ENCODE measurements at places on chromosomes 7 and 10. TPM values are rescaled to one million over a fixed set of nuclear protein-coding genes. Genes with fewer than 3 reads are reported as not detected.
A peak's percentile ranks its signal among the peaks of the same experiment; 100 is the strongest.

The HOXA3 gene
- total RNA-seq = 19.7 TPM

The SPOCK2 gene
- total RNA-seq = 15.3 TPM

The ADRB1 gene
- not detected for total RNA-seq

The RAB19 gene
- total RNA-seq = not detected

- peak; percentile 90 for ATAC-seq
Observed at GRCh38 chr7:112147793-112148361, 58.3 kb downstream of the DOCK4 start.

DNA sequence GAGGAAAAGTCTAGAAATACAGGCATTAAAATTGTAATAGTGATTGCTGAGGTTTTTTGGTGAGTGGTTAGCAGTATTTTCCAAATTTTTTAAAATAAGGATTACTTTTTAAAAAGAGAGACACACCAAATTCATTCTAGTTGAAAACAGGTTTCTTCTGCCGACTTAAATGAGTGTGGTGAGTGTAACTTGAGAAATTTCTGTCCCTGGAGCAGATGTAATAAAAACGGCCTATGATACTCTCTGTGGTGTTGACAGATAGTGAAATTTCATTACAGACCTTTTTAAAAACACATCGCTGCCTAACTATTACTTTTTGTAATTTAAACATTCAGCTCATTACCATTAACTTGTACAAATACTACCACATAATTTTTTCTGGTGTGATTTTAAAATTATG is 90.1 kb downstream of the CYP51A1 start:
- no peak for ATAC-seq

GRCh38 chr7:107501593-107501992 is 31.7 kb downstream of the GPR22 start:
- no peak for ATAC-seq

GRCh38 chr10:123906296-123906695 is 14.7 kb upstream of the CPXM2 start:
- ATAC-seq = no peak

DNA sequence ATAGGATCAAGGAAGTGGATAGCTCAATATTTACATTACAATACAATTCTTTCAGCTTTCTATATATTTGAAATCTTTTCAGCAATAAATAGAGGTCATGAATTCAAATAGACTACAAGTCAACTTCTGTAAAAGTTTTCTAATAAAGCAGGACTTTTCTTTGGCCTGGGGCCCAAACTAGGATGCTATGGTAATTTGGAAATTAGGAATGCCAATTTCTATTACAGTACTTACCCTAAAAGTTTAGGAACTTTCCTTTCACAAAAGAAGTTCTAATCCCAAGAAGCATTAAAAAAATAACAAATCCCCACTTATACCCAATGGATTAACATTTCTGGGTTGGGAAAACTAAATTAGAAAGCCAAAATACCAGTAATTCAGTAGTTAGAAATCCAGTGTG is 40.5 kb downstream of the SLC39A12 start:
- ATAC-seq = no peak

DNA sequence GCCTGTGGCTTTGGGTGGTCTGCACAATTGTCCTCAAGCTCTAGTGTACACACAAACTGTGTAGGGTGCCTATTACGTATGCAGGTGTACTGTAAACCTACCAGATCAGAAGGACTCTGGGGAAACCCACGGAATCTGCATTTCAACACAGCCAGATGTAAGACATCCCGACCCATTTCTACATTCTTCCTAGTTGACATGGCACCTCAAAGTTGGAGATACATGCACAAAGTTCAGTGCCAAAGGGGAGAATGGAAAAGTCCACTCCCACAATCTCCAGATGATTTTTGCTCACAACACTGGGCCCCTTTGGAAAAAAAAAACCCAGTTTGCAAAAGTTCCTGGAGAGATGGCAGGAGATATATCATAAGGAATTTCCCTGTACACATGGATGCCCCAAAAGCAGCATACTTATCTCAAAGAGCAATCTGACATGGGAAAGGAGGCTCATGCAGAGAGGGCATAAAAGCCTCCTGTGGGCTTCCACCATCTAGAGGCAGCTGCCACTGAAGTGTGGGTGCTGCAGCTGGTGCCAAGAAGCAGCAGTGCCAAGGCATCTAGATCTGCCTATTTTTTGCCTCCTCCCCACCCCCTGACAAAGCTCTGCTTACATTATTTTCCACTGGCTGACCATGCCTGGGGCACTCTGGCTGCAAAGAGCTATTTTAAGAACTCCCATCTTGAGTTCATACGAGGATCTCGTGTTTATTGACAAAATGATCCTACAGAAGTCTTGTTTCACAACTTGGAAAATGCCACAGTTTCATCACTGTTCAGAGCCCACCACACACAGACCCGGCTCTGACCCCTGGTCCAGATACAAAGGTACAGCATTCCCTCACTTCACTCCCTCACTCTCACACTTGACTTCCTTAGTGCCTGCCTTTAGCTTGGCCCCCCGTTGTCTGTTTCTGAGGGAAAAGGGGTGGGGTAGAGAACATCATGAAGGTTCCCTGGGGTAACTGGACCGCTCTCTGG is 12.9 kb downstream of the TECTB start:
- ATAC-seq = peak; percentile 89

DNA sequence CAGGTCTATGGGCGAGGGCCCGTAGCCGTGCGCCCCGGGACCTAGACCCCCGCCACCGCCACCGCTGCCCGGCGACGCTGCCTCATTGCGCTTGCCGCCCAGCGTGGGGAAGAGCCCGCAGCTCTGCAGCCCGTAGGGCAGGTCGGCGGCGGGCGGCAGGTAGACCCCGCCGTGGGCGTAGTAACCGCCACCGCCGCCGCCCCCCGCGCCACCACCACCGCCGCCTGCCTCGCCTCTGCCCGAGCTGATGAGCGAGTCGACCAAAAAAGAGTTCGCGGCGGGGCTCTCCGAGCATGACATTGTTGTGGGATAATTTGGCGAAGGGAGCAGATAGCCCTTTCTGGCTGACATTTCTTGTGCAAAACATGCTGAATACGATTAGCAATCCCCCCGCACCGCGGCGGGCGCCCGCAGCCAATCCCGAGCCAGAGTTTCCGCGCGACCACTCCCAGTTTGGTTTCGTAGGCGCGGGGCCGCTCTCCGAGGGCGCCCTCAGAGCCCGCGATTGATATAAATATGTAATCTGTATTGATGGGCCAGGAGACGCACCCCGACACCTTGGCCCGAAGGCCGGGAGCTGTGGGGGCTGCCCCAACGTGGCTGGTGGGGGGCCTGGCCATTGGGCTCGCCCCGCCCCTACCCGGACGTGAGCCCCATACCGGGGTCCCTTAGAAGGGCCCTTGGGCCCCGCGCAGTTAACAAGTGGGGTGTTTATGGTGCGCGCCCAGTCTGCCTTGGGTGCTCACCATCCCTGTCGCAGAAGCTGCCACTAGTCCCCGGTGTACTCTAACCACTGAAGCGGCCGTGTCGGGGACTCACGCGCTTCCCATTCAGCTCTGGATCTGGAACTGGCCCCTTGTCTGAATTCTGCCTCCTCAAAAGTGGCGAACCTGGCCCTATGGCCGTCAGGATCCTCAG is at the start of gene HOXA10:
TSS of gene HOXA10 (minus strand) at position 365 of the 918 bp plus-strand sequence. CDS start at position 351, 14 bp downstream.
- peak; percentile 15 for ATAC-seq

DNA sequence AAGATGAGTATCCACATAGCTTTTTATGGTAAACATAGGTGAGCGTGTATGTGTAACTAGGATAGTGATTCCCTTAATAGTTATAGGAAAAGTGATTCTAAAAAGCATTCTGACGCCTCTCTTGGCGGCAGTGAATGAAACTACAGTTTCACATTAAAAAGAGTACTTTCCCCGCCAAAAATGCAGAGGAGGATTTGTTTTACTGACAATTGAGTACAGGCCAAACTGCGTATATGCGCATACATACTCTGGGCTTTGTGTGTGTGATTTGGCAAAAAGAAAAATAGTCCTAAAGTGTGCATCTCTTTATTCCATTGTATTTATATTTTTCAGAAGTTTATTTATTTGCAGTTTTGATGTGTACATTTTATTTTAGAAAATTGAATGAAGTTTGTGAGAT is 10.3 kb downstream of the CUL1 start:
- ATAC-seq = peak; percentile 52

GRCh38 chr7:70887186-70887585 is 244.8 kb upstream of the GALNT17 start:
- ATAC-seq = no peak

DNA sequence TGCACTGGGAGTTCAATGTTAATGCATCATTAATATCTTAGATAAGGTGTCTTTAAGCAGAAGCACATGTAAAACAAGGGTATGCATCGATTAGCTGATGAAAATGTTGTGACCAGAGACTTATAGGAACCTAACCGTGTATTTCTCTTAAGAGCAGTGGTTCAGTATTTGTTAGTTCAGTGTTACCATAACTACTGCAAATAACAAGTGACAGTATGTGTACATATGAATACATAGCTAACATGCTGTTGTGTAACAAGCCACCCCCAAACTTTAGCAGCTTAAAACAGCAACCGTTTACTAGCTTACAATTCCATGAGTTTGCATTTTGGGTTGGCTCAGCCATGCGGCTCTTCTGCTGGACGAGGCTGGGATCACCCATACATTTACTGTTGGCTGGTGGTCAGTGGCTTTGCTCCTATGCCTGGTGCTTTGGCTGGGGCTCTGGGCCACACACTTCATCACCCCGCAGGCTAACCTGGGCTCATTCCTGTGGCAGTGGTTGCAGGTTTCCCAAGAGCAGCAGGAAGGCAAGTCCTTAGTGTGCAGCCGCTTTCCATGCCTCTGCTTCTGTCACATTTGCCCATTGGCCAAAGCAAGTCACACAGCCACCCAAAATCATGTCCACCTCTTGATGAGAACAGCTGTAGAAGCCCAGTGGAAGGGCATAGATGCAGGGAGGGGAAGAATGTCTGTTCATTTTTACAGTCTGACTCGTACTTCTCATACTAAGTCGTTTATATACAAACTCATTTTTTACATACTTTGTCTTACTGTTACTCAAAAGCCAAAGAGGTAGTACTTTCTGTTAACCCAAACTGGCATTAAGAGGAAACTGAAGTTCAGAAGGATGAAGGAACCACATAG is 103.3 kb upstream of the GATA3 start:
- no peak for ATAC-seq

DNA sequence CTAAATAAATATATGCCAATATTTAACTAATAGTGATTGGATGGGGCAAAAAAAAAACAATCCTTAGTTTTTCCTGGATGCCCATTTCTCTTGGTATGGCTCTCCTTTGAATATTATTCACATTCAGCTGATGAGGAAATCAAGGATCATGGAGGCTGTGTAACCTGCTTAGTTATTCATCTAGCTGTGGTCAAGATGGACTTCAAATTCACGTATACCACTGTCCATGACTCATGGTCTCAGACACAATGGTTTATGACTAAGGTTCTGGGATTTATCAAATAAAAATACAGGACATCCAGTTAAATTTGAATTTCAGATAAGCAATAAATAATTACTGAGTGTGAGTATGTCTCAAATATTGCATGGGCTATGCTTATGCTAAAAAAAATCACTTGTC is 191.5 kb upstream of the CELF2 start:
- ATAC-seq = no peak

DNA sequence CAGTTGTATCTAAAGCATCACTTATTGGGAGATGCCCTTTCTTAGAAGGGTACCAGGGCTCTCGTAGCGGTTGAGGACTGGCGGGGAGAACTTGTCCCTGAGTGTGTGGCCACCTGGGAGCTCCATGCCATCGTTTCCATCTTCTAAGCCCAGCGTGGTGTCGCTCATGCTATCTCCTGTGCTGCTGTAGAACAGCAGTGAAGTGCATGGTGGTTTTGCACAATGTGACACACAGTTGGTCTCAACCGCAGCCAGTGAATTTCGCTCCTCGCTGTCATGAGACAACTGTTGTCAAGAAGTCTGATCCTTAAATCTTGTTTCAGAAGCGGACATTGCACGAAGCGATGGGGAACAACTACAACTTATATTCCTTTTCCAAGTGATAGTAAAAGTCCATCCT is 283.4 kb downstream of the GRID1 start:
- no peak for ATAC-seq

DNA sequence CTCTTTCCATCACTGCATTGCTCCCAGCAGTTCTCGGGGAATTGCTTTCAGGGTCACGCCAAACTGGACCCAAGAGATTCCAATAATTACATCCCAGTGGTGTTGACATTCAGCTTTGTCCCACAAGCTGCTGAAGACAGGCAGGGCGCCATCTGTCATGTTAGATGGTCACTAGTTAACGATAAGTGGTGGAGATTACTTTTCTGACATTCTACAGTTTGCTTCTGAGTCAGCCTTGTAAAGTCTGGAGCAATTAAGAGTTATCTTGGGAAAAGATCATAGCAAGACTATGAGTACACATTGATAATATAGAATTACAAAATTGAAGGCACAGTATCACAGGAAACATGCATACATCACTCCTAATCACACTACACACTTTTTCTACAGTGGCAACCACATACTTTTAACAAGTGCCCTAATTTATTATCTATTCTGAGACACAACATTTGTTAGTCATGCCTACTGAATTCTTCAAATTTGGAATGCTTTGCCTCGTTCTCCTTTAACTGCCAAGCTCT is 41.9 kb downstream of the SEMA3C start:
- peak; percentile 93 for ATAC-seq

GRCh38 chr10:61836888-61837754 is 64.4 kb upstream of the ARID5B start:
- ATAC-seq = no peak

GRCh38 chr10:130743751-130744271 is 567.7 kb downstream of the TCERG1L start:
- no peak for ATAC-seq

GRCh38 chr7:12296051-12296570 is 85.0 kb downstream of the TMEM106B start:
- no peak for ATAC-seq

GRCh38 chr7:120842121-120842621 is 15.8 kb downstream of the TSPAN12 start:
- no peak for ATAC-seq

GRCh38 chr10:114511881-114512280 is 107.6 kb upstream of the AFAP1L2 start:
- ATAC-seq = no peak

- no peak for ATAC-seq
Observed at GRCh38 chr10:24790599-24790998, 66.9 kb upstream of the ARHGAP21 start.

- ATAC-seq = no peak
Observed at GRCh38 chr7:29610086-29610485, 46.5 kb downstream of the PRR15 start.

DNA sequence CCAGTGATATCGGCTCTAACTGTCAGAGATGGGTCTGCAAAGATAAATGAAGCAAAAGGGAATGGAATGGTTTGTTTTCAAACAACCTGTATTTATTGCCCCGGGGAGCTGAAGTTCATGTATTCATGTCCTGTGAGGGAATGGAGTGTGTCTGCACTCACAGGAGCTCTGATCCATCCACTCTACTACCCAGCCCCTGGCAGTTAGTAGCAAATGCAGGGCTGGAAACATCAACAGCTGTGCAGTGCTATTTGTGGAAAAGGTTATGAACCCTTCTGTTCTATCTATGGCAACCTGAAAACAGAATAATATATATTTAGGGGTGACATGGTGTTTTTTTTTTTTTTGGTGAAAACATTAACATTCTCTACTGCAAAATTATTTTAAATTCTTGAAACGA is 9.8 kb downstream of the AGR2 start:
- no peak for ATAC-seq

GRCh38 chr7:374706-375311 is 84.8 kb downstream of the FOXL3 start:
- no peak for ATAC-seq
